ENCODE measurements at places on chromosomes 2 and 18.

DNA sequence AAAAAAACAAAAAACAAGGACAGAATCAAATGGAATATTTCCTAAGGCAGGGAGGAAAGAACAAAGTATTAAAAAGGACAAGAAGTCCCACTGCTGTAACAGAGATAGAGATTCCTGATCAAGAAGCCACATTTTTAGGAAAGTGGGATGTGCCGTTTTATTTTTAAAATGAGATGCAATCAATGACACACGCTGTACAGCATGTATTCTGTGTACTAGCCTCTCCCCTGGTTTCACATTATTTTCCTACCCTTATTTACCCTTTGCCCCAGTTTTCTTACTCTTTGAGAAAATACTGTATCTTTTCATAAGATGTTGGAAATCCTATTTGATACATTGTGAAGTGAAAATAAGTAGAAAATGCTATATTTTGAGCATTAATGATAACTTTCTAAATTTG is 45.8 kb downstream of the E2F6 start:
- DNase-seq: no peak

GRCh38 chr2:159251296-159252173 is 35.0 kb downstream of the WDSUB1 start:
- no peak for DNase-seq

DNA sequence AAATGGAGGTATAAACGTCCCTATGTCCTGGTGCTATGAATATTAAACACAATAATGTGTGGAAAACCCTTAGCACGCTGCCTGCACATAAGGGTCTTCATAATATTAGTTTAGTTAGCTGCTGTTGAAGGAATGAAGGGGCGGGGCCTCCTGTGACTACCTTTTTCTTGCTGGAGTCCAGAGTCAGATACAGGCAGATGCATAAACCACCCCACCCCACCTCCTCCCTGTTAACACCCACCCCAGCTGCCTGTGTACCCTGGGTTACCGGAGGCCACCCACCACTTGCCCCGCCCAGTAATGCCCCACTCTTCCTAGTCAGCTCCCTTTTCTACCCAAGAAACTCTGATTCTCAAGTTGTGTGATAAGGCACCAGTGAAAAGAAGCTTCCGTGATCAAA is 158.4 kb downstream of the EN1 start:
- DNase-seq: no peak

DNA sequence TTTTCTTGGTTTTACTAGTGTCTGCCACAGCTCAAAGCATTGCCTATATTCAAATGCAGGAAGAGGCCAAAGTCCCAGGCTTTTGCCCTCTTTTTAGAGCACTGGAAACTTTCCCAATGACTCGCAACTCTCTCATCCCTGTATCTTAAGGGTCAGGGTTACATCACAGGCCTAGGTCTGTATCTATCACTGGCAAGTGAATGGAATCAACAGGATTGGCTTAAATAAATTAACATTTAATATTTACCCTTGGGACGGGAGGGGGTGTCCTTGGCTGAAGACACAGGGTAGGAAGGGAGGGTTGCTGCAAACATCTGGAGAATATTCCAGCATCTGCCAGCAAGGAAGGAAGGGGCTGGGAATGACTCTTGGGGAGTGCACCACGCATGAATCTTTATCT is 242.6 kb downstream of the SLC4A3 start:
- no peak for DNase-seq

- DNase-seq: no peak
Observed at GRCh38 chr2:101773137-101773536, 75.6 kb downstream of the MAP4K4 start.

- DNase-seq: no peak
Observed at GRCh38 chr2:10548626-10549025, 100.5 kb upstream of the ODC1 start.

GRCh38 chr18:2656981-2657512 is 1.5 kb downstream of the SMCHD1 start:
- no peak for DNase-seq

Data from NCI-H748 treated with DMSO at 0.1 percent for 48 hours (cell line).